ENCODE measurements at places on chromosomes 11 and 22. TPM values are rescaled to one million over a fixed set of nuclear protein-coding genes. Genes with fewer than 3 reads are reported as not detected.

DNA sequence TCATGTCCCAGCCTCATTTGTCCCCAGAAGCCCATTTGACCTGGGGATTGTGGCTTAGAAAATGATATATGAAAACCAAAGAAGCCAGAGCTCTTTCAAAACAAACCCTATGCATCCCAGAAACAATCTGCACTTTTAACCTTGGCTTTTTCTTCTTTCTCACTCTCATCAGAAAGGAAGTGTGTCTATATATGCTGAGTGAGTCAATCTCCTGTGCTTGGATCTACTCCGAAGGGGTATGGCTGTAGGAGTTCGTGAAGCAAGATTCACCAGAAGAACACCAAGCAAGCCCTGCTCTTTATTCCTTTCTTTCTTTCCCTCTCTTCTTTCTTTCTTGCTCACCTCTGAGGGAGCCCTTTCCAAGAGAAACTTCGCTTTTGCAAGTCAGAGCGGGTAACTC lies 636 bp downstream of the PAMR1 start:
- DNase-seq = no peak

GRCh38 chr11:82901922-82902485 lies 468 bp downstream of the DDIAS start:
- no peak for DNase-seq

GRCh38 chr22:36673821-36674220 lies 29.7 kb downstream of the CACNG2 start:
- DNase-seq = no peak

GRCh38 chr11:19811380-19811779 lies 98.7 kb downstream of the NAV2 start:
- DNase-seq = no peak

DNA sequence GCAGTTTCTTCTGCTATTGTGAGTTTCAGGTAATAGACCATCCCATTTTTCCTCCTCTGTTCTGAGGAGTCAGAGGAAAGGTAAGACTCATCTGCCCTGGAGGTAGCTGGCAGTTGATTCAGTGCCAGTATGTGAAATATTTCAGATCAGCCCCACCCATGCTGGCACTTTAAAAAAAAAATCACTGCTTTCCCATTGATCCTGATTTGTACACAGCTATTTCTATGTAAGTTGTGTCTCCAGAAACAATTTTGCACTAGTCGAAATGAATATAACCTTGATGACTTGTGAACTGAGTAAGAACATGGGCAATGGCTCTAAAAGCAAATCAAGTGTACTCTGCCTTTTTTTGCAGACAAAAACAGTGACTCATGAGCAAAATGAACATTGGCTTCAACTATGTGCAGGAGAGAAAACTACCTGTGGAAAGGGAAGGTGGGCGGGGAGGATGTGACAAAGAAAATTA lies 82.0 kb upstream of the OR5AK2 start:
- no peak for DNase-seq

DNA sequence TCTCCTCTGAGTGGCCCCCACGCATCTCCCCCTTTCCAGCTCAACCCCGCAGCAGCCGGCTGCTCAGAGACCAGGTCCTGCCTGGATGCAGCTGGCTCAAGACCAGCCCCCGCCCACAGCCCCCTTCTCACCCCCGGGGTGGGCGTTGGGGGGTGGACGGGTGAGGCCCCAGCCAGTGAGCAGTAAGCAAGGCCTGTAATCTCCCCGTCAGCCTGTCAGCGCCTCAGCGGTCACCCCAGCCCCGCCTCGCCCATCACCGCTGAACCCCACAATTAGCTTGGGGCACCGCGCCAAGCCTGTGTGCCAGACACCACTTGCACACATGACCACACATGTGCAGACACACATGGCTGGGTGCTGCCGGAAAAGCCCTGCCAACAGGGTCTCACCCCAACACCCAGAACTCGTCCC lies 5.9 kb downstream of the PLXNB2 start:
- no peak for DNase-seq

DNA sequence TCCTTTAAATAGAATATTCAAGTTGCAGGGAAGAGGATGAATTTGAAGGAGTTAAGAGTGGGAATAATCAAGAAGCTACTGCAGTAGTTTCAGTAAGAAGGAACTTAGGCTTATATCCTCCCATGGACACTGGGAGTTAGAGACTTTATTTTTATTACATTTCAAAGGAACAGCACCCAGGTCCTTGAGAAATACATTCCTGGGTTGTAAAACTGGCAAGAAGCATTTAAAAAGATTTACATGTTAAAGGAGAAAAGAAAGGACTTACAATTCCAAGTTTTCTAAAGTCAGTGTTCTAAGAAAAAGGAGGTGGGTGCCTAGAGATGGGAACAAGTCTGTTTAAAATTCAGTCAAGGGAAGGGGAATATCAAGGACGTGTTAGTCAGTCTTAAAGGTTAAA lies 306.9 kb downstream of the JRKL start:
- DNase-seq = no peak

GRCh38 chr11:21144531-21144930 lies 475.1 kb downstream of the NELL1 start:
- DNase-seq = no peak

GRCh38 chr11:35007277-35007676 lies 90.9 kb downstream of the PDHX start:
- DNase-seq = no peak

GRCh38 chr11:64900263-64900678 lies 16.7 kb downstream of the ATG2A start:
- DNase-seq = no peak

DNA sequence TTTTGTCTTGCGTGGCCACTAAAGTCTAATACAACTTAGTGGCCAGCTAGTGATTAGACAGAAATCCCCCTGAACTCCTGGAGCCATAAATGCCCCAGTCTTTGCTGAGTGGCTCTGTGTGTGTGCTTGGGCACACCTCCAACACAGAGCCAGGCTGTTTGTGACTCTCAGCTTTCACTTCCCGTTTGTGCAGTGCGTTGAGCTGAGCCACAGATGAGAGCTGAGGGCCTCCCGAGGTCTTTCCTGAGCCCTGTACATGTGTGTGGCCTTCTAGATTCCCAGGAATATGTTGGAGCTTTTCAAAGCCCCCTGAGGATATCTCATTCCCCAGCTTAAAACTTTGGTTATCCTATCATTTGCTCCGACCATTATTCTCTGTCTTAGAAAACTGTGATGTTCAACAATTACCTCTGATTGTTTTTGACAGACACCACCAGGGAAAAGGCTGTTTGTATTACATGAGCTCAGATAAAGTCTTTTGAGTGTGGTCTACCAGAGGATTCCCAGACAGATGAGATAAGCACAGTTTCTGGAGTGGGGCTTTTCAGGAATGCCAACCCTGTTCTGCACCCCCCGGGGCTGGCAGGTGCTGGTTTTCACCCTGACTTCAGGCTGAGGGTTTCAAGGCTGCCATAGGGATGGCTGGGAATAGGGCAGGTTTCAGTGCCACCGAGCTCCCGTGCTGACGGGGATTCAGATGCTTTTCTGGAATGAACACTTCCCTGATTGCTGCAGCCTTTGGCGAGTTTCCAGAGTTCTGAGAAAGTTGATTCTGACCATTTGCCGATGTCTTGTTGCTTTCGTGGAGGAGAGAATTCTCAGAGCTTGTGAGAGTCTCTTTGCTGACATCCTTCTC lies 23.8 kb downstream of the IGHMBP2 start:
- no peak for DNase-seq

GRCh38 chr11:45168366-45169130 lies 22.1 kb downstream of the PRDM11 start:
- DNase-seq = no peak

TUBA8 gene
- total RNA-seq = 3.1 TPM

SLC22A8 gene
- not detected for total RNA-seq

RNASEH2C gene
- 32.4 TPM for total RNA-seq

TMEM191B gene
- total RNA-seq = not detected

GPHA2 gene
- total RNA-seq = not detected
